ENCODE measurements at places on chromosomes 7 and 10.

- DNase-seq: no peak
Observed at GRCh38 chr10:8054244-8054493, 319 bp upstream of the GATA3 start.

- DNase-seq: peak; percentile 78
Observed at GRCh38 chr10:10816447-10816846, 201.2 kb upstream of the CELF2 start.

DNA sequence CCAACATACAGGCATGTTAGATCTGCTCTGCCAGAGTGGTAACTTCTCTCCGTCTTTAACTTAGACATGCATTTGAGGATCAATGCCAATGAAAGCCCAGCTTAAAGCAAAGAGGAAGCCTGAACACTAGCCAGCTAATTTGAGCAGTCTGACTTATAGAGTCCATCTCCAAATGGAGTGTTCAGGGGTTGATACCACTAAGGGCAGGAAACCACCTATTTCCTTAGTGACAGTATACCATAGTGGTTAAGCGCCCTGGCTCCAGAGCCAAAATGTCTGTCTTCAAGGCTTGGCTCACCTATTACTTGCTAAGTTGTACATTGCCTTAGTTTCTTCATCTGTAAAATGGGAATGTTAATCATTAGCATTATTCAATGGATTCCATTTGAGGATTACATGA lies 678.5 kb downstream of the KCNMA1 start:
- no peak for DNase-seq

DNA sequence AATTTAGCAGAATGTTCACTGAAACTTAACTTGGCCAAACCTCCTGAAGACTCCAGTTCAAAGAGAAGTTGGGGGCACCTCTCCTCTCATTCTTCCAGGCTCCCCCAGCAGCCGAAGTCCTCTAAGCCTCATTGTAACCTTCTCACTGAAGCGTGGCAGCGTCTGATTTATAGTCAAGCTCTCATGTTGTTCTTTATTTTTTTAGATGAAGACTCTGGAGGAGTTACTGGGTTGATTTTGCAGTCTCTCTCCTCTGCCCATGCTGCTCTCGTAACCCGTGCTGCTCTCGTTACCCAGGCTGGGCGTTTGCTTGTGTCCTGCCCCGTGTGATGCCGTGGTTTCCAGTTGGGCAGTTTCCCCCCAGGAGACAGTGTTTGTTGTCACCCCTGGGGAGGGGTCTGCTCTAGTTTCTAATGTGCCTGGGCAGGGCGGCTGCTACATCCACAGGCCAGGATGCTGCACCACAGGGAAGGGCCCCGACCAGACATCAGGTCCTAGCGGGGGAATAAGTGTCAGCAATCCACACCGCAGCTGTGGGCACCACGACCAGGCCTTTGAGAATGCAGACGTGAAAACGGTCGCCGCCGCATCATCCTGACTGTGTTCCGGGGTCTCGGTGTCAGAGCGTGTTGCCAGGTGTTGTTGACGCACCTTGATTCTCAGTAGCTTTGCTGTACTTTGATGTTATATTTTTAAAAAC lies 65.2 kb downstream of the WDR37 start:
- no peak for DNase-seq

- DNase-seq: no peak
Observed at GRCh38 chr7:148371280-148371937, 219.2 kb upstream of the C7orf33 start.

GRCh38 chr10:7045891-7046599 lies 364.8 kb downstream of the SFMBT2 start:
- DNase-seq: no peak

DNA sequence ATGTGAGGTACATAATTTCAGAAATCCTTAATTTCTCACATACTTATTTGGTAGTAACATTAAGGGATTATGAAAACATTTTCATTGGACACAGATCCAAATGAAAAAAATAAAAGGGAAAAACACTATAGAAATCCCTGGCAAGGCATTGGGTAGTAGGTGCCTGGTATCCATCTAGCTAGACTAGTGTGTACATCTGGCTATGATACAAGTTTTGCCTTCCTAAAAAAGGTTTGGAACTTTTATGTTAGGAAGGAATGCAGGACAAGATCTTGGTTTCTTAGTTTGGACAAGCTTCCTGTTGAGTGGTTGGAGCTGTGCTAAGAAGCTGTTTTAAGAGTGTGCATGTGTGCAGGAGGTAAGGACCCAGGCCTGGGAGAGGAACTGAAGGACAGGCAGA lies 252.3 kb upstream of the GLI3 start:
- no peak for DNase-seq

GRCh38 chr10:126387041-126387921 lies 996 bp downstream of the ADAM12 start:
- DNase-seq: peak; percentile 74

- DNase-seq: peak; percentile 45
Observed at GRCh38 chr10:119131512-119132240, 27.8 kb downstream of the DENND10 start.

- no peak for DNase-seq
Observed at GRCh38 chr10:6741541-6741941, 161.5 kb upstream of the PRKCQ start.

- no peak for DNase-seq
Observed at GRCh38 chr10:129792141-129792540, 171.9 kb downstream of the EBF3 start.

GRCh38 chr10:79487296-79488194 lies 24.8 kb upstream of the EIF5AL1 start:
- peak; percentile 56 for DNase-seq

- DNase-seq: no peak
Observed at GRCh38 chr7:35747611-35748010, 52.7 kb upstream of the HERPUD2 start.

DNA sequence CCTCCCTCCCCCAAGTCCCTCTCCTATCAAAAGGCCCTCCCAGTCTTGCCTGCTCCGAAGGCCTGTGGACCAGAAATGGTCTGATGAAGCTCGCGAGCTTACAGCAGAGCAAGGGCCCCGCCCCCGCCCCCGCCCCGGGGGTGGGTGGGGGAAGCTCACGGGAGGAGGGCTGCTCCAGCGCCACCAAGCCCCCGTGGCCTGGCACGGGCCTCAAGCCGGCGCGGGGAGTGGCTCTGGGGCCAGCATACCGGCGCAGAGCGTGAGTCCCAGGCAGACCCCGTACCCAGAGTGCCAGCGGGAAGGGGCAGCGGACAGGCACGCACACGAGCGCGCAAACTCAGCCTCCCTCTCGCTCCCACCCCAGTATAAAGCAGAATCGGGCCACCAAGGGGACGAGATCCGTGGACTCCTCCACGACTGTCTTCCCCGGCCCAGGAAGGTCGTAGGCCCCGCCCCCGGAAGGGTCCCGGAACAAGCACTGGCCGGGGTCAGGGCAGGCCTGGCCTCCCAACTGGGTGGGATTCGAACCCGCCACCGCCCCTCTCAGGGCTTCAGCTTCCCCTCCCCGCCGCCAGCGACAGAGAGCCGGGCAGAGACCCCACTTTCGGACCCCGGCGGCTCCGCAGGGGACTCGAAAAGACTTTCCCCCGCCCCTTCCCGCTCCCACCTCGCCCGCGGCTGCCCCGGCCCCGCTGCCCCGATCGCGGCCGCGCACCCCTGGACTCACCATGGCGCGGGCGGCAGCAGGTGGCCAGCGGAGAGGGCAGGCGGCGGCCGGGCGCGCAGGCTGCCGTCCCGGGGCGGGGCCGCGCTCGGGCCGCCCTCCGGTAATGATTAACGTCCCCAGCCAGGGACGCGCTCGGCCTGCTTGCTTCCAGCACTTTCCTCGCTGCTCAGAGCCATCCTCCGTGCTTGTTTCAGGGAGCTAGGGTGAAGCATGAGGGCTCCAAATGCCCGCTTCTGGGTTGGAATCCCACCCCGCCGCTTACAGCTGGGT lies at the start of gene PCBD1:
TSS of gene PCBD1 (minus strand) at position 762 of the 997 bp plus-strand sequence. CDS start at position 730, 32 bp downstream.
- DNase-seq: peak; percentile 58

DNA sequence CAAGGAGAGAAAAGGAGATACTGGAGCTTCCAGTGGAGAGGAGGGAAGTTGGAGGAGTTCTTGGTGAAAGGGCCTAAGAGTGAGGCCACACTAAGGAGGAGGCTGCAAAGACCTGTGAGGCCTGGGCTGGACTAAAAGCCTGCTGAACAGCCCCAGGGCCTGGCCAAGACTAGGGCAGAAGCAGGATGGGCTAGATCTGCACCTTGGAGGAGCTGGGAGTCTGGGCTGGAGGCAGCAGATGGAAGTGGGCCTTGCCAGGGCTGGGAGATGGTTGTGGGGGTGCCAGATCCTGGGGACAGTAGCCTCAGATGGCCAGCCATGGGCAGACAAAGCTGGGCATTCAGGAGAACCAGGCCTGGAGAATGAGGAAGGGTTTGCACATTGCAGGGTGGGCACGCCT lies 6.5 kb upstream of the PURB start:
- DNase-seq: no peak

DNA sequence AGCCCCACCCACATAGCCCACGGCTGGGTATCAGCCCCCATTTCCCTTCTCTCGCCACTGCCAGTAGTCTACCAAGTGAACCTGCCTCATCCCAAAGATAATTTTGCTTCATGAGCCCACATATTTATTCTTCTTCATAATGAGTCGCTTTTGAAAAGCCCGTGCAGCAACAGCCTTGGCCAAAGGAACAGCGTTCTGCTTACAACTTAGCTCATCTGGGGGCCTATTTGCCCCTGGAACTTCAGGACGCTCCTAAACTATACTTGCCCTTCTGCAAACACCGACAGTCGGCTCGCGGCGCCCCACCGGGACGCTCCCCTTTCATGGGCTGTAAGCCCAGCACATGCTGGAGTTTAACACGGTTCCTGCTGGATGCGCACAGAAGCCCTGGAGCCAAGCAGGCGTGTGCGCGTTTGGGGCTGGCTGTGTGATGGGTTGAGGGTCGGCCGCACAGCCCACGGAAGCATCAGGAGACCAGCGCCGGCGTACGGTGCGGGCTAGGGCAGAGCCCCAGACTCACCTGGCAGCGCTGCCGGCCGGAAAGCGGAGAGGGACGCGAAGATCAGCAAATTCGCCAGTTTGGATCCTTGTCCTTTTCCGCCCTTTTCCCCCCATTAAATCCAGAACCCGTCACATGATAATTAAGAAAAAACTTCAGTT lies 370 bp downstream of the TMEM60 start:
- DNase-seq: no peak

DNA sequence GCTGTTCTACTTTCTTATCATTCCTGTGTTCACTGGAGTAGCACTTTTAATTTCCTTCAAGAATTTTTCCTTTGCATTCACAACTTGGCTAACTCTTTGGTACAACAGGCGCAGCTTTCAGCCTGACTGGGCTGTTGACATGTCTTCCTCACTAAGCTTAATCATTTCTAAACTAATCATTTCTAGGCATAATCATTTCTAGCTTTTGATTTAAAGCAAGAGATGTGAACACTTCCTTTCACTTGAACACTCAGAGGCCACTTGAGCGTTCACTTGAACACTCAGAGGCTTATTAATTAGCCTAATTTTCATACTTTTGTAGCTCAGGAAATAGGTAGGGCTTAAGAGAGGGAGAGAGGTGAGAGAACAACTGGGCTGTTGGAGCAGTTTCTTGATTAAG lies 15.9 kb downstream of the C10orf90 start:
- DNase-seq: no peak

DNA sequence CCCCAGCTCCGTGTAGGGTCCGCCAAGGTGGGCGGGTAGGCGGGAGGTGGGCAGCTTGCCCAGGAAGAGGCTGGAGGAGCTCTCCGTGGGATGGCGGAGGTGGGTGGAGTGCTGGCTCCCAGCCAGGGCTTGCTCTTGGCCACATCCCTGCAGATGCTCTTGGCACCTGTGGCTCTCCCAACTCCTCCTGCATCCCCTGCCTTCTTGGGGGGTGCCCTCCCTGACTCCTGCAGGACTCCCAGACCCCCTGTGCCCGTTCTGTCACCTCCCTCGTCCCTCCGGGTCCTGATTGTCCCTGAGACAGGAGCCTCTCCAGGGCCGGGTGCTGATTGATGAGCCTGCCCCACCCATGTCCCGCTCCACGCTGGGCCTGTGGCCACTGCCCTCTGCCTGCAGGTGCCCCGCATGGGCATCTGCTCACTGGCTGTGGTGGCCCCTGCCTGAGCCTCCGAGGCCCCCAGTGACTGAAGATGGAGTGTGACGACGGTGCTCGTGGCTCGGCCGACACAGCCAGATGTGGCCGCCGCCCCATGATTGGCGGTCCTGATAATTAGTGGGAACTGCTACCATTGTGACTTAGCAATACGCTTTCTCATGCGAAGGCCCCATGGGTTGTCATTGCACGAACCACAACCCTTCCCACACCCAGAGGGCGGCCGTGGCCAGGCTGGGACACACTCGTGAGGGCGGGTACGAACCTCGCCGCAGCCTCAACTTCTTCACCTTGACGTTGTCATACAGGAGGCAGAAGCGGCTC lies 23.6 kb downstream of the CFAP46 start:
- no peak for DNase-seq

DNA sequence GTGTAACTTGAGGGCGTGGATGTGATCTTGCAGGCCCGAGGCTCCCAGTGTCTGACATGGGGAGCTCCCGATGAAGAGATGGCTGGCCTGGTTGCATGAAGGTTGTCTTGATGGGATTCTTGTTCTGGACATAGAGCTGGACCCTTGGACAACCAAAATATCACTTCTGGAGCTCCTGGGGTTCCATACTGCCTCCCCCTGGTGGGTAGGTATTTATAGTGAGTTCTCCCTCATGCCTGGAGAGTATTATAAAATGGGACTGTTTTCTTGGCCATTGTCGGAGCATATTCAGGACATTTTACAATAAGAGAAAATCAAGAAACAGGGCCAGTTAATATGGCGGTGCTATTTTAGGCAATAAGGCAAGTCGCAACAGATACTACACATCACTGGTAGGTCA lies 32.6 kb upstream of the GIMAP8 start:
- DNase-seq: no peak

DNA sequence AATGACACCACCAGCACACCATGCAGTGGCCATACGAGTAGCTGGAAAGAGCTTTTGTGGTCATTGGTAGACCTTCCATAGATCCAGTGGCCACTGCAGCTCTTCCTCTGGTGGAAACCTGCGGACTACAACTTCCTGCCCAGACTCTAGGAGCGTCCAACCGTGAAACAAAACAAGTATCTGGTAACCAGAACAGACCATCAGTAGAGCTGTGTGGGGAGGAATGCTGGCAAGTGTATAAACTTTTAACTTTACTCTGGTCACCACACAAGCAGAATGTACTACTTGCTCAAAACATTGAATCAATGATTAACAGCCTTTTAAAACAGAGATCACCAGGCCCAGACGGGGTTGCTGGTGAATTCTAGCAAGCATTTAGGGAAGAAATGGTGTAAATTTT lies 154.7 kb upstream of the DGKB start:
- no peak for DNase-seq

DNA sequence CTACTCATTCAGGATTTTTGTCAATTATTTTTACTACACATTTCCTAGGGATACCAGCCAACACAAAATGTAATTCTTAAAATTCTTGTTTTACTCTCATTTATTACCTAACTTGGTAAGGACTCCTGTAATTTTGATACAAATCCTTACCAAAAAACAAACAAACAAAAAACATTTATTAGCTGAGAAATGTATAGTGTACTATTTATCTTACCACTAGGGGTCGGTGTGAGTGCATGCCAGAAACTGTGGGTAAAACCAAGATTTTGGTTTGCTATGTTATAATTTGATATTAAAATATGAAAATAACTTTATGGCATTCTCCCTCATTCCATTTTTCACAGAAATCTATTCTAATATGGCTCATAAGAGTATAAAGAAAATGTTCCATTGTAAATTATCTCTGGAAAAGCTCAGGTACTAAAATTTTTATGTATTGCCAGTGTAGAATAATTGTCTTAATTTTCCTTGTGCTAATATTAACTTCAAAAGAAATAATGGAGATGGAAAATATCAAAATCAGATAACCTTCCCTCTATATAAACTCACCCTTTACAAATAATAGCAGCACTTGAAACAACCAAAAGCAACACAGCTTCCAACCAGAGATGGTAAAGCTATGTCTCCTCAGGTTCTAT lies 290.8 kb upstream of the PCDH15 start:
- DNase-seq: peak; percentile 6

GRCh38 chr7:69245646-69246045 lies 352.6 kb upstream of the AUTS2 start:
- no peak for DNase-seq
